ENCODE measurements at places on chromosomes 13 and 19.
A peak's percentile ranks its signal among the peaks of the same experiment; 100 is the strongest.

- no peak for DNase-seq
Observed at GRCh38 chr13:94761407-94761806, 49.1 kb upstream of the SOX21 start.

- no peak for DNase-seq
Observed at GRCh38 chr19:9086761-9087160, at the start of gene OR1M1. Gene OR1M1, plus strand, starts transcription at chr19:9087061. Its CDS starts 6,184 bp downstream, at chr19:9093245.

- DNase-seq, result no peak
Observed at GRCh38 chr19:50968716-50969412, 527 bp downstream of the KLK6 start.

DNA sequence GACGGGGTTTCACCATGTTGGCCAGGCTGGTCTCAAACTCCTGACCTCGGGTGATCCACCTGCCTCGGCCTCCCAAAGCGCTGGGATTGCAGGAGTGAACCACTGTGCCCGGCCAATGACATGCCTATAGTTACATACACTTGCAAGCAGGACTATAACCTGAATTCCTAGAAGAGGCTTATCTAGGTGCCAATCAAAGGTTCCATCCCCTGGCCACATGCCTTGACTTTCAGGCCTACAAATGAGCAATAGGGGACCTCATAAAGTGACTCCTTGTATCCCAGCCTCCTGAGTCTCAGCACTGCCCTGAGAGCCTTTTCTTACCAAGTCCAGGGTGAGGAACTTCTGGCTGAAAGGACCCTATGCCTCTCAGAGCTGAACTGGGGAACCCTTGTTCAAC, 3.9 kb upstream of the LSM4 start:
- DNase-seq, result no peak

GRCh38 chr13:76860706-76861105, 25.5 kb downstream of the KCTD12 start:
- no peak for DNase-seq

DNA sequence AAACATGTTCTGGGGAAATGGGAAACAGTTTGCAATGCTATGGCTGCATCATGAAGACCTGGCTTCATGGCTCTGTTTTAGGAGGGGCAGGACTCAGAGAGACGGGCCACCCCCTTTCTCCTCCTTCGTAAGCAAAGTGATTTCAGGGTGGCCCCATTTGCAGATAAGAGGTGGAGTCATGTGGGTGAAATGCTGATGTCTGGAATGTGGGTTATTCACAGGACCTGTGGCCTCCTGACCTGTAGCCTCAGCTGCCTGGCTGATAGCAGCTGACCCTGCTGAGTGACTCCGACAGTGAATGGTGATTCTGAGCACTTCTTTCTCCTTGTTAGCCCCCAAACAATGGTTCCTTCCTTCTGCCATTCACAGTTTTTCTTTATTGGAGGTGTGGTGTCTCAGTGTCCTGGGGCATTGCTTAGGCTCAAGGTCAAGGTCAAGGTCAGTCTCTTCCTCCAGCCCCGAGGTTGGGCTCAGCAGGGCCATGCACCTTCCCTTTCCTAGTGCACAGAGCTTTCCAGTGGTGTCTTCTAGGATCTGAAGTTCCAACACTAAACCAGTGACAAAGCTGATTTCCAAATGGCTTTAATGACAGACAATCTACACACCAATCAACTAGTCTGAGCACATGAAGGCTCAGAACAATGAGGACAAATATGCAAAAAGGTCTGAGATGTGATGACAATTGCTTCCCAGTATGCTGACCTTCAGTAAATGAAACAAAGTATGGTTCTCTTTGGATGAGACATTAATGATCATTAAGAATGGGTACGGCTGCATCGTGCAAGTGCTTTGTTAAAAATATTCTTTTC, 49.6 kb upstream of the ANKRD10 start:
- DNase-seq, result no peak

- no peak for DNase-seq
Observed at GRCh38 chr19:52734331-52734892, 432 bp downstream of the ZNF611 start.

- no peak for DNase-seq
Observed at GRCh38 chr13:98595134-98595533, 18.2 kb upstream of the STK24 start.

GRCh38 chr19:18788529-18789421, 2.3 kb downstream of the COMP start:
- no peak for DNase-seq

- no peak for DNase-seq
Observed at GRCh38 chr13:20465218-20465879, 60.3 kb downstream of the CRYL1 start.

DNA sequence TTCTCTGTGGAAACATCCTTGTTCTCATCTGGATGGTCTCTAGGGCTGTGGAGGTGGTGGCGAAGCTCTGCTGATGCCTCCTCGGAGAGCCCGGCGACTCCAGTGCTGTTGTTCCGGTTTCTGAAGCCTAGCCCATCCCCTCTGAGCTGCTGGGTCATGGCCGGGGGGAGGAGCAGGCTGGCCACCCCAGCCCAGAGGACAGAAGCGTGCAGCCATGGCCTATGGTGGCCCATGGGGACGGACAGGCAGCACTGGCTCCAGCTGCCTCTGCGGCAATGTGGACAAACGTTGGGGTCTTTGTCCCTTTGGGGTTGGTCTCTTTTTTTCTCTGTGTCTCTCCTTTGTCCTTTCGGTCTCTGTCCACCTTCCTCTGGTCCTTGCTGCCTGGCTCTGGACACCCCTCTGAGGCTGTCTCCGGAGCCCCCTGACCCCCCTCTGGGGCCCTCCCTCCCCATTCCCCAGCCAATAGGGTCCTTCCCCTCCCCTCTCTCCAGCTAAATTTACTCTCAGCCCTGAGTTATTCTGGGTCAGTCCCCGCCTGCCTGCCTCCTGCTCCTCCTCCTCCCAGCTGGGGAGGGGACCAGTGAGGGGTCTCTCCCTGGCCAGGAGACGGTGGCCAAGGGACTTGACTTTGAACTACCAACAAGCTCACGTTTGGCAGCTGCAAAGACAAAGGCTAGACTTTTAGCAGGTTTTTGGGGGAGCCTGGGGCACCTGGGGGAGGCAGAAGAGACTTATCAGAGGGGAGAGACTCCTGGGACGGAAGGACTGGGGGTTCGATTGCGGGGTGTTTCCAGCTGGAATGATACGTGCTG, at the start of gene HRC:
TSS of gene HRC (minus strand) at position 392 of the 815 bp plus-strand sequence. CDS start at position 233, 159 bp downstream.
- DNase-seq, result no peak

GRCh38 chr13:99104396-99104795, 96.3 kb upstream of the UBAC2 start:
- DNase-seq, result no peak

- peak; percentile 56 for DNase-seq
Observed at GRCh38 chr13:40271931-40272775, 394.3 kb downstream of the FOXO1 start.

- DNase-seq, result no peak
Observed at GRCh38 chr13:30113983-30114570, 193.3 kb downstream of the KATNAL1 start.

DNA sequence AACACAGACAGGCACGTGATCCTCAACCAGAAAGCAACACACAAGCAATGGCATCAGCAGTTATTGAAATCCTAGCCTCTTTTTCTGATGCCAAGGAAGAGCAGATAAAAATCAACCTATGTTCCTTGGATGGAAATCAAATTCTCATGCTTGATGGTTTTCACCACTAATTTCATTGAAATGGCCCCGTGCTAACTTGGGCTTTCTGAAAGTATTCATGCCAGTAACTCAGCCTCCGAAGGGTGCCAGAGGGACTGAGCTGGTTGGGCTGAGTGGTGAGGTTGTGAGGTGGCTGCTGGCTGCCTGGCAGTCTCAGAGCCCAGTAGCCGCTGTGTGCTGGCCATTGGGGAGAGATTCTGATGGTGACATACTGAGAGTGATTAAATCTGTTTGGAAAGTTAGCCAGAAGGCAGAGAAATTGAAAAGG, 309.3 kb downstream of the DCT start:
- DNase-seq, result no peak

- DNase-seq, result no peak
Observed at GRCh38 chr13:65638572-65639168, 1591.5 kb downstream of the PCDH9 start.
